D341Med (cell line): ENCODE measurements at places on chromosomes 5 and 9.
A peak's percentile ranks its signal among the peaks of the same experiment; 100 is the strongest.

DNA sequence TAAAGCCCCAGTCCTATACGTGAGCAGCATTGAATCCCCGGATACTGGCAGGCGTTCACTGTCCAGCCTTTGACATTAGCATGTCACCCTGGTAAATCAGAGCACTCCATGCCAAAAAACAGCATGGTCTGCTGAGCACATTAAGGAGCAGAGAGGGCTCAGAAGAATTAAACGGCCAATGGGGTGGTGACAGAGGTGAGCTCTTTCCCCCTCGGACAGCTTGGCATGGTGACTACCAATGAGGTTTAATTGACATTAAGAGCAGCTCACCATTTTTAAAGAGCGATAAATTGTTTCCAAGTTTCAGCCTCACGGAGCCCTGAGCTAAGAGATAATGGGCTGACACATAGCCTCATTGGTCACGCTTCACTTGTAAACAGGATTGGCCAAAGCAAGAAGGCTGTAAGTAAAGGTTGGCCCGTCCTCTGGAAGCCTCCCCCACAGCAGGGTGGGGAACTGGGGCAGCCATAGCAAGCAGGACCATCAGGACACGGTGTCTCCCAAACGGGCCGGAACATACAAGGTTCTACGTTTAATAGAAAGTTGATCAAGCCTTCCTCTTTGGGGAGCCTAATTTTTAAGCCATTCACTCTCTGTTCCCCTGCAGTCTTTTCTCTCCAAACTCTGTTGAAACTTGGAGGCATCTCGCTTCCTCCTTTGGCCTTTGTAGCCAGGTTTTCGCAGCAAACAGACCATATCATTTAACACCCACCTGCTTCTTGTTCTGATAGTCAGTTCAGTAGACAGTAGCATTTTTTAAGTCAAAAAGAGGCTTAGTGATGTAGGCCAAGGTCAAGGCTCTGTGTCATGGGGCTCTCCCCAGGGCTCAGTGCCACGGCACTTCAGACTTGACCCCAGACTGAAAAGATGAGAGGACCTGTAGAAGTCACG, 25.9 kb downstream of the QRFP start:
- DNase-seq: peak; percentile 12

GRCh38 chr9:124973807-124974206, 32.9 kb upstream of the GOLGA1 start:
- no peak for DNase-seq

DNA sequence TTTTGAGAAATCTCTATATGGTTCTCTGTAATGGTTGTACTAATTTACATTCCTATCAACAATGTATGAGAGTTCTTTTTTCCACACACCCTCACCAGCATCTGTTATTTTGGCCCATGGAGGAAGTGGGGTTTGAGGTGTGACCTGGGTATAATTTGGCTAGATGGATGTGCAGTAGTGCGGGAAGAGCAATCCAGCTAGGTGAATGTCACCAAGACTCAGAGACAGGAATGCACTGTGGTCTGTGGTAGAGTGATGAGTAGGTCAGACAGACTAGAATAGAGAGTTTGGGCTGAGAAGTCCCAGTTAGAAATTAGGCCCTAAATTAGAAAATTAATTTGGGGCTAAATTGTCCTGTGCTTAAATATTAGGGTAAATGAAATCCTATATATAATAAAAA, 32.8 kb upstream of the PIP5K1B start:
- DNase-seq: no peak

DNA sequence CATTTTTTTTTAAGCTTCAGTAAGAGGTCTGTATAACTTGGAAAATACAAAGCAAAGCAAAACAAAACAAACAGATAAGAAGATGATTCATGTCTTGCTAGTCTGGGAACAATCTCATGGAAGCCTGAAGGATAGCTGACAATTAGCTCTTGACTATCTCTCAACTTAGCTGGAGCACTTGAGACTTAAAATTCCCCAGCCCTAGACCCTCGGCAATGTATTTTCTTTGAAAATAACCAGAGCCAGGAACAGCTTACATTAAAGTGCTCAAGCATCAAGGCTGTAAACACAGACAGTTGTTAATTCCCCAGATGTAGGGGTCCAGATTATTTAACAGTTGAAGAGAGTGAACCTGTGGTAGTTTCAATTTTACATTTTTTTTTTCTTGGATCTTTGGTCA, 82.9 kb downstream of the TMEM252 start:
- no peak for DNase-seq

DNA sequence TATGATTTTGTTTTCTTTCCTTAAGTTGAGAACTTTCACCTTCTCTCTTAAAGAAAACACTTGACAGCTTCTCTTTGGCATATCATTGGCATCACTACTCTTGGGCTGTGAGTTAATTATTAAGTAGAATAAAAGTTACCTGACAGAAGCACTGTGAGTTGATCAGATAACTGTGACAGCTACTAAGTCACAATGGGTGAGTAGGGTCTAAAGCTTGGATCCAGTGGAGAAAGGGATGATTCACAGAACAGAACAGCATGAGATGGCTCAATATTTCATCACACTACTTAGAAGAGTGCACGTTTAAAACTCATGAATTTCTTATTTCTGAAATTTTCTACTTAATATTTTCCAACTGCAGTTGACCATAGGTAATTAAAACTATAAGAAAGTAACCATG, 268.5 kb upstream of the NMUR2 start:
- no peak for DNase-seq

DNA sequence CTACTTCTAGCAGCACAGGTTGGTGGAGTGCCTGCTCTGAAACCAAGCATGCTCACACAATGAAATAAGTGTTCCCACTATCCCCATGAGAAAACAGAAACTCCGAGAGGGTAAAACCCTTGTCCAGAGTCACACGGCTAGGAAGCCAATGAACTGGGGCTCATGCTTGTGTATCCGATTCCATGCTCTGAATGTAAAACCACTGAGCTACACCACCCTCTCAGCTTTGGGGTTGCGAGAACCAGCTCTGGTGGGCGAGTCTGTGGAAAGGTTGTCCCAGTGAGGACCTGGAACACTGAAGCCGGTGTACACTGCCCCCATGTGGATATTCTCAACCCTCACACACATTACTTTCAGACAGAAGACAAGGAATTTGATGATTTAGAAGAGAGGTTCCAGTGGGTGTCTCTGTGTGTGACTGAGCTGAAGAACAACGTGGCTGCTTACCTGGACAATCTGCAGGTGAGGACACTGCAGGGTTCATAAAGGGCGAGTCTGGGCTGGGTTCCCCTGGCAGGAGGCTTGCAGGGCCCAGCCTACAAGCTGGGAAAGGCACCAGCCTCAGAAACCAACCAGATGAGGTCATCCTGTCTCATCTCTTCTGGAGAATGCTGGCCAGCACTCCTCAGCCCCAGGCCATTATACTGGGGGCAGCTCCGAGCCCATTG, 37.4 kb downstream of the ARHGEF37 start:
- DNase-seq: peak; percentile 77

DNA sequence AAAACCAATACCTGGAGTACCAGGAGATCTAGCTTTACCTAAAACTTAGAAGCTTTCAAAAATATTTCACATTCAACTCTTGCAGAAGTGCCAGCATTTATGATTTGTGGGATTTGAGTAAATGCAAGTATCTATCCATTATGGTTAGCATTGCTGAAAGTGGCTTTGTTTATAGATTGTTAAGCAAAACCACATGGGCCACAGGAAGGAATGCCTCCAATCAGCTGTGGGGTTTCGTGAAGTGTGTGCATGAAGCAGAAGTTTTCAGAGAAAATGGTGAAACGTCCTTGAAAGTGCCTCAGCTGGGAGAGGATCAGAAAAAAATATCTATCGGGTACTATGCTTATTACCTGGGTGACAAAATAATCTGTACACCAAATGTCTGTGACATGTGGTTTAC, 4.2 kb downstream of the LECT2 start:
- DNase-seq: no peak

DNA sequence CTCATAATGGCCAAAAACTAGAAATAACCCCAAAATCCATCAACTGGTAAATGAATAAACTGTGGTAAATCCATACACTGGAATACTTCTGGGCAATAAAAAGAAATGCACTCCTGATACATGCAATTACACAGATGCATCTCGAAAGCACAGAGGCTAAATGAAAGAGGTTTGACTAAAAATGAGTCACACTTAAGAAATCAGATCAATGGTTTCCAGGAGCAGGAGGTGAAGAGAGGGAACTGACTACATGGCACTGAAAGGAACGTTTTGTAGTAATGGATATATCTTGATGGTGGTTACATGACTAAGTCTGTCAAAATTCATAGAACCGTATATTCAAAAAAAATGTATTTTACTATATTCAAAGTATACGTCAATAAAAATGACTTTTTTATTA, 42.4 kb downstream of the STRBP start:
- DNase-seq: no peak

DNA sequence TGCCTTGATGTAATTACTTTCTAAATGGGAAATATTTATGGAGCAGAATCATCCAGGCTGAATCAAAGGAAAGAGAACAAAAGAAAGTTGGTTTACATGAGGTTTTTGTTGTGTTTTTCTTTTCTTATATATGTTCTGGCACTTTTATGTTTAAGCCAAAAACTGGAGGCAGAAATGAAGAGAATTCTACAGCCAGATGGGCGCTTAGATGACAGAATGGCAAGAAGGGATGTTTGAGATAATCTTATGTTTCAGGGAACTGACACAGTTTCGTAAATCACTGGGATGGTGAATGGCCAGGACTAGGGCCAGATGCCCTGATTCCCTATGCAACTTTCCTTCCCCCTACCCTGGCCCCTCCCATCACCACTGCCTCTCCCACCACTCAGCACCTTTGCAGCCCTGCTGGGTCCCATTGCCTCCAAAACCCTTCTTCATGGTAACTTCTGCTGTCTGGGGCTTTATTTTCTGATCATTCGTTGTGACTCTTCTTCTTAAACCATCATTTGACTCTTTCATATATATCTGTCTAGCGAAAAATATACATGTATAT, 111.8 kb downstream of the EFNA5 start:
- no peak for DNase-seq

DNA sequence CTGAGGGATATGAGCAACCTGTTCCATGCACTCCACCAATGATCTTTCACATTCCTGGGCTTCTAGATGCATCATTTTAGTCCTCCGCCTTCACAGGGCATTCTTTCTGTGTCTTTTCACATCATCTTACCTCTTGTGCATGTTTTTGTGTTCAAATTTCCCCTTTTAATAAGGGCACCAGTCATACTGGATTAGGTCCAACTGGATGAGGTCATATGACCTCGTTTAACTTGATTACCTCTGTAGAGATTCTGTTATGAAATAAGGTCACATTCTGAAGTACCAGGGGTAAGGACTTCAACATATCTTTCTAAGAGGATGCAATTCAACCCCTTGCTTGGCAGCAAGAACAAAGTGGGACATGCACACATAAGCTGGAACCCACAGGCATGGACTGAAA, 335.3 kb upstream of the TLE4 start:
- no peak for DNase-seq

- DNase-seq: no peak
These were observed 161.8 kb upstream of the MAP1B start for GRCh38 chr5:71945436-71945835.

- DNase-seq: no peak
These were observed 6.5 kb downstream of the HK3 start for GRCh38 chr5:176892663-176893062.

- no peak for DNase-seq
These were observed 1.0 kb upstream of the CACFD1 start for GRCh38 chr9:133458643-133459312.

DNA sequence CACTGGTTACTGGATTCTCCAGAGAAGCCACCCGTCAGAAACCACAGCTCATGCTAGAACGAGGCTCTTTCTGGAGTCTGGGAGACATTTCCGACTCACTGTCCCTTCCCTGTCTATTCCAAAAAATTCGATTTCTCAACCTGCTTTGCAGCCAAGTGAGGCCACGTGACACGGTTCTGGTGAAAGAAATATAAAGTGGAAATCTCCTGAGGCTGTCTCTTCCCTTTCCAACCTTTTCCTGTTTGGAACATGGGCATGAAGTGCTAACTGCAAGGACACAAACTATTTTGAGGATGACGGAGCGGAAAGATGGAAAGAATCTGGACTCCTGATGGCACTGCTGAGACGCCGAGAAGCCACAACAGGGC, 6.1 kb upstream of the PTGS1 start:
- DNase-seq: no peak

DNA sequence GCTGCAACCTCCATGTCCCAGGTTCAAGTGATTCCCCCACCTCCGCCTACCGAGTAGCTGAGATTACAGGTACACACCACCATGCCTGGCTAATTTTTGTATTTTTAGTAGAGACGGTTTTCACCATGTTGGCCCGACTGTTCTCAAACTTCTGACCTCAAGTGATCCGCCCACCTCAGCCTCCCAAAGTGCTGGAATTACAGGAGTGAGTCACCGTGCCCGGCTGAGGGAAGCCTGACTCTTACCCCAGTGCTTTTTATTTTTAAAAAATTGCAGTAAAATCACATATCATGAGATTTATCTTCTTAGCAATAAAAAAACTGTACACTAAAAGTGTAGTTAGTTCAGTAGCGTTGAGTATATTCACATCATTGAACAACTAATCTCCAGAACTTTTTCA, 105.3 kb downstream of the SLIT3 start:
- no peak for DNase-seq

- no peak for DNase-seq
These were observed 2.9 kb upstream of the NDST1 start for GRCh38 chr5:150505041-150505511.

- no peak for DNase-seq
These were observed 5.6 kb upstream of the SPARC start for GRCh38 chr5:151692312-151692711.

DNA sequence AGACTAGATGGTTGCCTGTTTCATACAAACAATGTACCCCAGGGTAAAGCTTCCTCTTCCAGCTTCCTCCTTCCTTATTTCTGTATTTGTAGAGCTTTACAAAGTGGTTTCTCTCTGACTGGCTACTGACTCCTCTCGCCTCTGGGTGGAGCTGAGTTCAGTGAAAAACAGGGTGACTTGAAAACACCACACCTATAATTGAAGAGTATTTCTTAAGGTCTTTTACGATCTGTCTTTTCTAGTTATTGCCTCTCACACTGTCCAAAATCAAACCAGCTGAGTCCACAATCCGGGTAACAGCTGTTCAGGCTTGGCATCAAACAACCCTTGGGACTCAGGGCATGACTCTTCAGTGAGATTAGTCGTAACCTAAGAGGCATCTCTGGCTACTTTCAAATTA, 200.4 kb downstream of the ARRDC3 start:
- no peak for DNase-seq

- no peak for DNase-seq
These were observed 17.3 kb upstream of the TNIP1 start for GRCh38 chr5:151097820-151098767.

GRCh38 chr9:137878146-137878941, 762 bp downstream of the CACNA1B start:
- DNase-seq: peak; percentile 84

GRCh38 chr5:32522429-32523143, 62.8 kb upstream of the SUB1 start:
- no peak for DNase-seq

DNA sequence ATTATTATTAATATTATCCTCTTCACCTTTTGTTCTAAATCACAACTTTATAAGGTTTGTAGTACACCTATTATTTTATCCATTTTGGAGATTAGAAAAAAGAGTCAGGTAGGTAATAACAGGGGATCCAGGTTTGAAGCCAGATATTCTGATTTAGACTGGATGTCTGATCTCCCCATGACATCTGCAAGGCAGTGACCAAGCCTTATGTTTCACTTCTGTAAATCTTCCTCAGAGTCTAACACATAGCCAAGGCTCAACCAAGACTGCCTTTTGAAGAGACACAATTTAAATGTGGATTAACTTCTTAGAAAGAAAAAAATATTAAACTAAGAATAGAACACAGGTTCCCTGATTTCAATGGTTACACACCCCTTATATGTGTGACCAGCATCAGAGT, 44.2 kb downstream of the CETN3 start:
- DNase-seq: no peak
